ENCODE measurements at places on chromosomes 13 and 19.
A peak's percentile ranks its signal among the peaks of the same experiment; 100 is the strongest.

- DNase-seq = peak; percentile 45
Measured at GRCh38 chr13:29925457-29926097, 75.2 kb upstream of the UBL3 start.

- DNase-seq = no peak
Measured at GRCh38 chr13:97133955-97134354, 88.2 kb upstream of the MBNL2 start.

GRCh38 chr19:50759886-50760285, 10.4 kb upstream of the GPR32 start:
- DNase-seq = peak; percentile 62

DNA sequence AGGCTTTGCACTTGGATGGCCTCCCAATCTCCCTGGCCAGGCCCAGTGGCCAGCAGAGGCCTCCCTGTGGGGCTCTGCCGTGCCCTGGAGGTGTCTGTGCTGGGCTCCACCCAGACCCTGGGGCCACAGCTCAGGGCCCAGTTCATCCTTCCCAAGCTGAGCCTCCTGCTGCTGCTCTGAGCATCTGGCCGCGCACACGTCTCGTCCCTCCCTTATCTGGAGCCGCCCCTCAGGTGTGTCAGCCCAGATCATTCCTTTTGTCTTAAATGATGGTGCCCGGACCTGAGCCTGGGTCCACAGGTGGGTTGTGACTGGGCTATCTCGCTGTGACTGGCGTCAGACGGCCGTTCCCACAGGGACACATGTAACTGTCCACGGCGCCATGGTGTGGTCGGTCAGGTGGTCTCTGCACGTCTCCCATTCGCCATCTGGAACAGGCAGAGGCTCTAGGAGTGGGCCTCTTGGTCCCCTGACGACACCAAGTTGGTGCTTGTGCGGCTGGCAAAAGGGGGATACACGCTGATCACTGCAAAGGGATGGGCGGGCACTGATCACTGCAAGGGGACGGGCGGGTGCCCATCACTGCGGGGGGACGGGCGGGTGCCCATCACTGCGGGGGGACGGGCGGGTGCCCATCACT, 14.3 kb upstream of the ZNF554 start:
- no peak for DNase-seq

DNA sequence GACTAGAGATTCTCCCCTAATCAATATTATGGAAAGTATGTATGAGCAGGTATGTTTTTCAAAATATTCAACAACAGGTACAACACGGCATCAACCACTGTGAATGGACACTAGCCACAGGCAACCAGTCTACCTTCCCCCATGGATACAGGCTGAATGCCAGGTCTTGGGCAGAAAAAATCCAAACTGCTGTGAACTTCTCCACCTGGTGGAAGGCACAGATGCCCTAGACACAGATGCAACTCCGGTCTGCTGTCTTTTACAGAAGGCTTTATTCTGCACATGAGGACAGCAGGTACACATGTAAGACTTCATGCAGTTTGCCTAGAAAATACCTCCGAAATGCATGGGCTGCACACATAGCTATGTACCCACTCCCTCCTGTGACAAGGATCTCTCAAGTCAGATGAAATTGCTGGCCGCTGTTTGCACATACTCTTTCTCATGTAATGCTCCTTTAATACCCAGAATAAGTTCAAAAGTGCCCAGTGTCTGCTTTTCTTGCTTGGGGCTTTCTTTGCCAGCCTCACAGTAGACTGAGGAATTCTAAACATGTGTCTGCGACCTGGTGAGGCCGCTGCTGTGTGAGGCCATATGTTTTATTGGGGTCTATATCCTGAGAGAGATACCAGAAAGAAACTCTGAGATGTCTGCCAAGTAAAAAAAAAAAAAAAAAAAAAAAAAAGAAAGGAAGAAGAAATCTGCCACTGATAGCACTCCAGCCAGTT, 325.9 kb downstream of the FOXO1 start:
- no peak for DNase-seq

DNA sequence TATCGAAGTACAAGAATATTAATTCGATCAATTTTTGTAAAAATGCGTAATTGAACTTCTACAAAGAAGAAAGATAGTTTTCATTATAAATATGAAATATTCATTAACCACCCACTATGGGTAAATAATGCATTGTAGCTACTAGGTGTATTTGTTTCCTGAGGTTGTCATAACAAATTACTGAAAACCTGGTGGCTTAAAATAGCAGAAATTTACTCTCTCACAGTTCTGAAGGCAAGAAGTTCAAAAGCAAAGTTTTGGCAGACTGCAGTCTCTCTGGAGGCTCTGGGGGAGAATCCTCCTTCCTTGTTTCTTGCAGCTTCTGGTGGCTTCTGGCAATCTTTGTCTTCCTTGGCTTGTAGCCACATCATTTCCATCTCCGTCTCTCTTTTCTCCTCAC, 99.2 kb upstream of the MIR17HG start:
- DNase-seq = no peak

DNA sequence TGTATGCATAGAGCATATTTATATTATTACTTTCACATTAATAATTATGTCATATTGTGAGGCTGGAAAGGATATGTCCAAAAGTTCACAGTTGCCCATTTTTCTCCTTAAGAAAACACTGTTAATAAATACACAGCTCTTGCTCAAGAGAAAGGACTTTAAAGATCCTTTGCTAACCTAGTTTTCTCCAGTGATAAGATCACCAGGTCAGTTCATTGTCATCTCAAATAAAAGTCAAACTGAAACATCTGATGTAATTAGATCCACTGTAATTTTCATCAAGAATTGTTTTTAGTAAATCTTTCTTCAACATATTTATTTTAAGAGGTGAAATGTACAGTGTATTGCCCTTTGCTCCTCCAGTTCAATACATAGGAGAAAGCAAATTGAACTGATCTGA, 82.8 kb upstream of the KLHL1 start:
- DNase-seq = no peak

DNA sequence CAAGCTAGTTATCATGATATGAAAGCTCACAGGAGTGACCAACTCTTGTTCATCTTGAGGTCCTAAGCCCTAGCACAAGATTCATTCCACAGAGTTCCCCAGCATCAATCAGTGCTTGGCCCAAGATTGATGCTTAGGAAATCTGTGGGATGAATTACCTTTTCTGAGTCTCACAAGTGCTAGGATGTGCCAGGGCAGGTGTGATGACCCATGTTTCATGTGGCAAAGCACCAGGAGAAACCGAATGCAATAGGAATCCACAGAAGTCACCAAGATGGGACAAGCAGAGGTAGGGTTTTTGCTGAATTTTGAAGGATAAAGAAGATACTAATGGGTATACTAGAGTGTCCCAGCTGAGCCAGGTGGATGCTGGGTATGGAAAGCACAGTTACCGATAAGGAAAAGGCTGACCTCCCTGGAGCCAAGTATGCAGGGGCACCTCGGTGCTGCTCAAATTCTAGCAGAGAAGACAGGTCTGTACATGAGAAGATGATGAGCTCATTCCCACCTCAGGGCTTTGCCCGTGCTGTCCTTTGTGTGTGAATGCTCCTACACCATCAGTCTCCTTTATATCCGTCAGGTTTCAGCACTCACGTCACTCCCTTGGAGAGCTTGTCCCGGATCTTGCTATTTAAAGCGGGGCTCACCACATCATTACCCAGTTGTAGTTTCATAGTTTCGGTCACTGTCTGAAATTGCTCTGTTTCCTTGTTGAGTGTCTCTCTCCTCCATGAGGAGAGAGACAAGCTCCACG, 168.9 kb upstream of the TSC22D1 start:
- DNase-seq = no peak

GRCh38 chr19:50159078-50159477, 4.0 kb downstream of the IZUMO2 start:
- DNase-seq = no peak

All from common myeloid progenitor, CD34-positive (primary cell).